ENCODE measurements at places on chromosomes 11 and 22.

DNA sequence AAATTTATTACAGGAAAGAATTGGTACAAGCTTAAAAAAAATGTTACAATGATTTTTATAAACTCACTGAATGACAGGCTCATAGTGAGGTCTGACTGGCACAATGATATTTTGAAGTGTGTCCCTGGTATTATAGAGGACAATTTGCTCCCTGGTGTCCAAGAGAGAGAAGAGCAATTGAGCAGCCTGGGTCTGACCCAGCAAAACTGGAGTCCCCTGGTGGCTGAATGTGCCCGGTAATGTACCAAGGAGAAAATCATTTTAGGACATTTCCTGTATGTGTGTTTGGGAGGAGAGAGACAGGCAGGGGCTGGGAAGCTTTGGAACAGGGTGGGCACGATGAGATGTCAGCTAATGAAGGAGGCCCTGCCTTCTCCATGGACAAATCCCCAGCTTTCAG, 125.3 kb downstream of the APOL5 start:
- DNase-seq = no peak

DNA sequence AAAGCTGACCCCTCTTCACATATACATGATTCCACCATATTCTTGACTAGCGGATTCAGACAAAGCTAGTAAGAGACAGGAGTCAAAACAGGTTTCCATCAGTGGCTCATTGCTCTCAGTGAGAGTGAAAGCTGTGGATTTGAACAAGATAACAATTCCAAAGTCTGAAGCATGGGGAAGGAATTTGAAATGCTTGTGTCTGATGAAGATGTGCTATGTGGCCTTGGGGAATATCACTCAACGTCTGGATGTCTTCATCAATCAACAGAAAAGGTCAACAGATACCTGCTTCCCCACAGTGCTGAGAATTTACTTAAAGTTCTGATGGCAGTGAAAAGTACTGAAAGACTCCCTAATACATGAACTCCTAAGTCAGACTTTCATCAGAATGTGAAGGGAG, 46.9 kb upstream of the SESN3 start:
- no peak for DNase-seq

DNA sequence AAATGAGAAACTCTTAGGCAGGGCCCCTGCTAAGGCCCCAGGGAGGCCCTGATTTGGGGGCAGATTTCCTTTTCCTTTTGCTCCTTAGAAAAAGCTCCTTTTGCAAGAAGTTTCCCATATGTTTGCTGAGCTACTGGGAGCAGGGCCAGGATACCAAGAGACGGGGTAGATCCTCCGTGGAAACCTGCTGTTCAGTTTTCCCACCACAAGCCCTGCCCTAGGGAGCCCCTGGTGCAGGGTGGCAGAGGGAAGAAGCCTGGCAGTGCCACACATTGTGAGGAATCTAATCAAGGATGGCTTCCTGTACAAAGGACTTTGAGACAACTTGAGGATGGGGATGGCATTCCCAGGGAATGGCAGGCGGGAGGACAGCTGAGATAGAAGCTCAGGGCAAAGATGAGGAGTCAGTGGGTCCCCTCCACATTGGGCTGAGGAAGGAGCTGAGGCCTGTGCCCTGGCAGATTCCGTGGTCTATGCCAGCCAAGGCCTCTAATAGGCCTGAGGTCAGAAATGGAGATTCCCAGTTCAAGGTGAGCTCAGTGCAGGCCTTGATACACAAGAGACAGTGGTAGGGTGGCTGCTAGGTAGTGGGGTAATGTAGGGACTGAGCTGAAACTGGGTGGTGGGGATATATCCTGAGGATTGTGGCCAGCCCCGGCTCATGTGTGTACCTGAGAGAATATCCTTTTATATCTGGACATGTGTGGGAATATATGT, 15.0 kb downstream of the TUB start:
- no peak for DNase-seq

GRCh38 chr11:18700872-18701271, 2.3 kb downstream of the TMEM86A start:
- no peak for DNase-seq

- DNase-seq = no peak
Measured at GRCh38 chr11:34149274-34149673, 43.8 kb downstream of the NAT10 start.

- no peak for DNase-seq
Measured at GRCh38 chr11:111450480-111451320, 61.5 kb downstream of the BTG4 start.

GRCh38 chr11:1618231-1618630, 3.7 kb downstream of the KRTAP5-4 start:
- no peak for DNase-seq

DNA sequence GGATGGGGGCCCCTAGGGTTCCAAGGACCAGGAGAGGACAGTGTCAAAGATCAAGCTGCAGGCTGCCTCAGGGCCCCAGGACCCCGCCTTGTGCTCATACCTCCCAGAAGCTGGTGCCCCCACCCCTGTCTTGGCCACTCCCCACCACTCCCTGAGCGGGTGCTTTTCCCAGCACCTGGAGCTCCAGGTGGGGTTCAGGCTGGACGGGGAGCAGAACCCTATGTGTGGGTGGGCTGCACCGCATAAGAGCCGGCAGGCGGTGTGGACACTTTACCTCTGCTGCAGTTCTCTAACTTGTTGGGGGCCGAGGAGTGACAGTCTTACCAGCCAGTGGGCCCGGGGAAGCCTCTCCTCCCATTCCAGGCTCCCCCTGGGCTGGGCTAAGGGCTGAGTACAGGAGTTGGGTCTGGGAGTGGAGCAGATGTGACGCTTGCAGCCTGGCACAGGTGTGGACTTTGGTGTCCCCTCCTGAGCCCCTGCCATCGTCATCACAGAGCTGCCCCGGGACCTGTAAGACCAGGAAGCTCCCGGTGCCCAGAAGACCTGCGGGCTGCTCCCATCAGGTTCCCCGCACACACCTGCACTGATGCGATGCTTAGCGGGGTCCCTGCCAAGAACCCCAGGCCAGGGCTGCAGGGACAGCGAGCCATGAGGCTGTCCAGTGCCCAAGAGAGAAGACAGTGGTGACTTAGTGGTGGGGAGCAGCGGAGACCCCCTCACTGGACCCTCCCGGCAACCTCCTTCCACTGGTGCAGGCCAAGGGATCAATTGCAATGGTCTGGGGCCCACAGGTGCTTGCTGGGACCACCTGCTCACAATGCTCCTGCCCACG, 674.5 kb downstream of the BRD1 start:
- DNase-seq = no peak

GRCh38 chr22:44970291-44970690, 39.5 kb downstream of the PHF21B start:
- no peak for DNase-seq

DNA sequence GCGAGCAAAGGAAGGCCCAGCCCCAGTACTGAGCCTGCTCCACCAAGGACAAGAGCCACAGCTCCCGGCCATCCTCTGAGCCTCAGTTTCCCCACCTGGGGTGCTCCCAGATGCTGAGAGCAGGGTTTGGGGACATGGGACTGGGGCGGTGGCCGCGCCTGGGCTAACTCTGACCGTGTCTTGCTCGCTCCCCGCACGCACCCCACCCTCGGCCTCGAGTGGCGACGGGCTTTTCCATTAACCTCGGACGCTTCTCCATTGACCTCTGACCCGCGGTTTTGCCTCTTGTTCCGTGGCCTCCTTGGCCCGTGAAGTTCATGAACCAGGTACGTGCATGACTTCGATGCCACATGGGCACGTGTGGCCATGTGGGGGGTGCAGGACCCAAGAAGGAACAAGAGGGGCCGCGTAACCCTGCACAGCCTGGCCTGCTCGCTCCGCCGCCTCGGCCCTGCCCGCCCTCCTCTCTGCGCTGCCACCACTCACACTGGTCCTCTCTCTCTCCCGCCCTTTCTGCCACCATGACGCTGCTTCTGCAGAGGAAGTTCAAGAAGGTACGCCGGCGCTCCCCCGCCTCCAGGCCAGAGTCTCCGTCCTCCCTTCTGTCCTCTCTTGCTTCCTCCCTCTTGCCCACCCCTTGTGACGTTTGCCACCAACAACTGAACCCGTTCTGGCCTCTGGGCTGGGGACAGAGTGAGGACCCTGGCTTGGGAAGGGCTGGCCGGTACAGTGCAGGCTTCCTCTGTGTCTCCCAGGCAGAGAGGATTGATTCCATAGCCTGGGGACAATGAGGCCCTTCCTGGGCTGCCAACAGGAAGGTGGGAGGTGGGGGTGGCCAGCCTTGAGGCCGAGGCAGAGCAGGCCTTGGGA, 6.9 kb downstream of the TNNT3 start:
- peak; percentile 20 for DNase-seq

GRCh38 chr11:131880976-131881375, 510.6 kb downstream of the NTM start:
- no peak for DNase-seq

- DNase-seq = no peak
Measured at GRCh38 chr22:21818487-21819182, 48.8 kb downstream of the MAPK1 start.

GRCh38 chr11:6626971-6627761, 7.9 kb upstream of the TPP1 start:
- DNase-seq = no peak

- no peak for DNase-seq
Measured at GRCh38 chr22:47067321-47067890, 305.0 kb downstream of the TBC1D22A start.

DNA sequence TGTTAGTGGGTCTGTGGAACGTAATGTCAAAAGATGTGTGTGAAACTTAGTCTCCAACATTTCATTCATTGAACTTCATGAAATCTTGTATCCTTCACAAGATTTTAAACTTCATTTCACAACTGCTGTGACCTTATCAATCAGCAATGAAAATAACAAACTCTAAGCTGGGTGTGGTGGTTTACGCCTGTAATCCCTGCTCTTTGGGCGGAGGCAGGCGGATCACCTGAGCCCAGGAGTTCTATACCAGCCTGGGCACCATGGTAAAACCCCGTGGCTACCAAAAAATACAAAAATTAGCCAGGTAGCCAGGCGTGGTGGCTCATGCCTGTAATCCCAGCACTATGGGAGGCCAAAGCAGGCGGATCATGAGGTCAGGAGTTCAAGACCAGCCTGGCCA, 5.1 kb downstream of the CHKA start:
- no peak for DNase-seq

DNA sequence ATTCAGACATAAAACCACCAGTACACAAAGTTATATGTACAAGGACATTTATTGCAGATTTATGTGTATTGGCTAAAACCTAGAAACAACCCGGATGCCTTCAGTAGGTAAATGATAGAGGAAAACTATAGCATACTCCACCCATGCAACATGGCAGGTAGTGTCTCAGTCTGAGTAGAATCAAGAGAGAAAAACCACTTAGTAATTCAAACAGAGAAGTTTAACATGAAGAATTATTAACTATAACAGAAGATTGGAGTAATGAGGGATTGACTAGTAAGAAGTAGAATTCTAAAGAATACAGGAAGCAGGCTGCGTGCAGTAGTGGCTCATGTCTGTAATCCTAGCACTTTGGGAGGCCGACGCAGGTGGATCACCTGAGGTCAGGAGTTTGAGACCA, 16.2 kb upstream of the SPTY2D1 start:
- no peak for DNase-seq

DNA sequence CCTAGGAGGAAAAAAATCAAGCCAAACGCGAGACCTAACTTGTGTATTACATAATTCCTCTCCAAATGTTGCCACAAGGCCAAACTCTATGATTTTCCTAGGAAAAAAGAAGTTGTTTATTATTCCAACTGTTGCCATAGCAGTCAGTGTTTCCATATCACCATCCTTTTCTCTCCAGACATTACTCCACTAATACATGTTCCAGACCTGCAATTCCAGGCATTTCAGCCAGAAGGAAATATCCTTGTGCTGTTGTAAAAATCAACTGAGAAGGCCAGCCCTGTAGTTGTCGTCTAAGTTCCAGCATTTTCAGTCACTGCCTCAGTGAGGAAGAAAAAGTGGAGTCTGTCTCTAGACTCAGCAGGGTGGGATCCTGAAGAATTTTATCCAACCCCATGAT, 33.1 kb upstream of the PAMR1 start:
- DNase-seq = no peak
